ENCODE measurements at places on chromosomes 12 and 14.

DNA sequence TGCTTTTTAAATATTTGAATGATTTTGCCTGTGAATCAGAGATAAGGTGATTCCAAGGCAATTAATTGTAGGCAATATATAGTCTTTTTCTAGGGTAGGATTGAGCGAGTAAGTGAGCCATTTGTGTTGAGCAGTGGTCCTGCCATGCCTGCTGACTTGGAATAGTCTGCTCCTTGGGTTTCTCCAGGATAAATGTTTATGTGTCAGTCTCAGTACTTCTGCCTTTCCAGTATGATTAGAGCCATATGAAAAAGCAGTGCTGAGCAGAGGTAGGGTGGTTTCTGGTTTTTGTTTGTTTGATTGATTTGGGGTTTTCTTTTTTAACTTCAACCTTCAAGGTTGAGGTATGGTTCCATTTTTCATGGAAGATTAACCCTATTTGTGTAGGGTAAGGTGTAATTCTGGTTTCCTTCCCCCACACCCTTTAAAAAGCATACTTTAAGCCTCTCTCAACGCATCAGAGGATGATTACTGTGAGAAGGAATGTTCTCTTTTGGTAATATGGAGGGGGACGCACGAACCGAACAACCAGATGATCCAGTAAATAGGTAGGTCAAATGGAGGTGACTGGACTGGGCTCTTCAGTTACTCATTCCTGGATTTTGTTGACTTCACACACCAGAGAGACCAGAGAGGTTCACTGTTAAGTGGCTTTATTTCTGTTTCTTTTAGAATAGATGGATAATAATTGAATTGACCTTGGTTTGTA, 22.7 kb downstream of the FRMD6 start:
- no peak for DNase-seq

DNA sequence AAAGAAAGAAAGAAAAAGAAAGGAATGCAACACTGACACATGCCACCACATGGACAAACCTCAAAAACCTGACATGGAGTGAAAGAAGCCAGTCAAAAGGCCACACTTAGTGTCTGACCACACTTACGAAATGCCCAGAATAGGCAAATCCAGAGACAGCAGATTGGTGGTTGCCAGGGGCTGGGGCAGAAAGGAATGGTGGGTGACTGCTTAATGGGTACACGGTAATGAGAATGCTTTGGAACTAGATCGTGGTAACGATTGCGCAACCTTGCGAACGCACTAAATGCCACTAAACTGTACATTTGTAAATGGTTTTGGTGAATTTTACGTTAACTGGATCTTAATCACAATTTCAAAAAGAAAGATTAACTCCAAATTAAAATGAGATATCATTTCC, 39.5 kb downstream of the SCARB1 start:
- no peak for DNase-seq

DNA sequence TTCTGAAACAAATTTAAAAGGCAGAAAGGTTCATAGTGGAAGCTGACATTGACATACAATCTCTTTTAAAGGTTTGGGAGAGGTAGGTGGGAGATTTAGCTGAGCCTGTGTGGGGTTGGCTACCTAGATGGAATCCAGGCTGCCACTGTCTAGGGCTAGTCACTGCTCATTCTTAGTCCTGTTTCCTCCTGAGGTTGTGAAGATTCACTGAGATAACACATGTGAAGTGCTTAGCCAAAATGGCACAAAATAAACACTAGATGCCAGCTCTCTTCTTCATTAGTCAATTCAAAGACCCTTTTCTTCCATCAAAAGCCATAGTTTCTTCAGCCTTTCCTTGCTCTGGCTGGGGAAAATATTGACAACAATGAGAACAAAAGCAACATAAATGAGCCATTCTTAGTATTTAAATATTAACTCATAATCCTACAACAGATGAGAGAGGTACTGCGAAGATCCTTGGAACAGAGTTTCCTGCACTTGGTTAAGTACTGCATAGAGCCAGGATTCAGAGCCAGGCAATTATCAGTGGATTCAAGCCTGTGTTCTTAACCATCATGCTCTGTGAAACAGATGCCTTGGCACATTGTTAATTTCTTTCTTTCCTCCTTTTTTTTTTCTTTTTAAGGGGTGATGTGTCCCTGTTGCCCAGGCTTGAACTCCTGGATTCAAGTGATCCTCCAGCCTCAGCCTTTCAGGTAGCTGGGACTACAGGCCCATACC, 3.5 kb downstream of the MYF6 start:
- no peak for DNase-seq

DNA sequence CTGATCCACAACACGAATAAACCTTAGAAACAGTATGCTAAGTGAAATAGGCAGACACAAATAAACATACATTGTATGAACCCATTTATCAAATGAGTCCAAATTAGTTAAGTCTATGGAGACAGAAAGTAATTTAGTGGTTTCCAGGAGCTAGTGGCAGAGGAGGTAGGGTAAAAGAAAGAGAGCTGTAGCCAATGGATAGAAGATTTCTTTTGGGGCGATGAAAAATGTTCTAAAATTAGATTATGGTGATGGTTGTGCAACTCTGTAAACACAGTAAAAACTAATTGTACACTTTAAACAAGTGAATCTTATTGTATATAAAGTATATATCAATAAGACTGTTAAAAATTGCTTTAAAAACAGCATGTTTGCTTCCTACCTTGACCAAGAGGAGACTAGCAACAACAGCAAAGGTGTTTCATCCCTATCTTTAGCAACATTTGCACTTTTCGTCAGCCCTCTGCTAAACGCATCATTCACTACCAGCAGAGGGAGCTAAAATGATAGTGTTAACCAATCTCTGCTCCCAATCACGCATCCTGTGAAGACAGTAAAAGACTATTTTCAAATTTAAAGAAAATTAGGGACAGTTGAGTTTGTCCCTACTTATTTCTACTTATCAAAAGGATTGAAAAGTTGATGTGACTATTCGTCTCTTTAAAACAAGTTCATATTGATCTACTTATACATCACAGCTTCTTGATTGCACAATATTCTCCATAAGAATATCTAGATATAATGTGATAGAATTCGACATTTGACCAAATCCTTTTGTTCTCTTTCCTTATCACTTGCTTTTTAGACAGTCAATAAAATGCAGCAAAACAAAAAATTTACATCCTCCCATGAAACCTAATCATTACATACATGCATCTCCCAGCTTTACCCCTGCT, 24.0 kb upstream of the LGR5 start:
- DNase-seq, result peak; percentile 29

DNA sequence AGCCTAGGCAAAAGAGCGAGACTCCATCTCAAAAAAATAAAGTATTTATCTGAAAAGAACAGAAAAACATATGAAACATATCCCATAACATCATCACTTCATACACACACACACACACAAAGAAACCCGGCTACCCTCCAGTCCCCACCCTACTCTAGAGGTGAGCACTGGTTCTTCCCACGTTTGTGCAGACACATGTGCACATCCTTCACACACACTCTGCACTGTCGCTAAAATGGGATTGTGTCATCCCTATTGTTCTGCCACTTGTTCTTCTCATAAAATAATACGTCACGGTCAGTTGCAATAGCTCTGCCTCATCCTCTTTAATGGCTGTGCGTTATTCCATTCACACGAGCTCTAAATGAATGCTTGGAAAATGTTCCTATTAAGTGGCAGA, 85.9 kb upstream of the ANO2 start:
- no peak for DNase-seq

GRCh38 chr12:32098112-32098511, 8.5 kb upstream of the BICD1 start:
- no peak for DNase-seq

GRCh38 chr12:90947869-90948268, 7.1 kb downstream of the CCER1 start:
- no peak for DNase-seq

DNA sequence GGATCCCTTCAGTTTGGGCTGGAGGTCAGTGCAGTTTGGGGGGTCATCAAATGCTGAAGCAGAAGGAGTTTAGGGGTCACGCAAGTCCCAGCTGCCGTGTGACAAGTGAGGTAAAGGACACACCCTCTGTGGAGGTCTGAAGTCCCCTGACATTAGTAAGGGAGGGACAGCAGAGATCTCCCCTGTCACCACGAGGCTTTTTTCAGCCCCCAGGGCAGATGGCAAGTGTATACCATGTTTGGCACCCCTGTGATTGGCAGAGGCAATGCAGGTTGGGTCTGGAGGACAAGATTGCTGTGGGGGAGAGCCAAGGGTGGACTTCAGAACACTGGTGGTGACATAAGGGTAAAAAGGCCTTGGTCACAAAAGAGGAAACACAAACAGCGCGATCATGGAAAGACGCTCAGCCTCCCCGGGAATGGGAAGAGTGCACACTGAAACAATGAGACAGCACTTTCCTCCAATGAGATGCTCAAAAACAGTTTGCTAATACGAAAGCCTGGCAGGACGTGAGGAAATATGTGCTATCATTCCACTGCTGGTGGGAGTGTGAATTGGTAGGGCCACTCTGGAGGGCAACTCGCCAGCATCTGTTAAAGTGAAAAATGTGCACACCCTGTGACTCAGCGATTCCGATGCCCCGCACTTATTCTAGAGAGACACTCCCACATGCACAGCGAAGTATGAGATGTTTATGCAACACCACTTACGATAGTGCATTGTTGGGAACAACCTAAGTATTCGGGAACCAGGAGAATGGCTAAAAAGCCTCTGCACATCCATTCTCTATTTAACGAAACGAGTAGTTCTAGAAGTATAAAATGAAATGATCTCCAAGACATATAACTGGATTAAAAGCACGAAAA, 14.4 kb upstream of the CD27 start:
- no peak for DNase-seq

DNA sequence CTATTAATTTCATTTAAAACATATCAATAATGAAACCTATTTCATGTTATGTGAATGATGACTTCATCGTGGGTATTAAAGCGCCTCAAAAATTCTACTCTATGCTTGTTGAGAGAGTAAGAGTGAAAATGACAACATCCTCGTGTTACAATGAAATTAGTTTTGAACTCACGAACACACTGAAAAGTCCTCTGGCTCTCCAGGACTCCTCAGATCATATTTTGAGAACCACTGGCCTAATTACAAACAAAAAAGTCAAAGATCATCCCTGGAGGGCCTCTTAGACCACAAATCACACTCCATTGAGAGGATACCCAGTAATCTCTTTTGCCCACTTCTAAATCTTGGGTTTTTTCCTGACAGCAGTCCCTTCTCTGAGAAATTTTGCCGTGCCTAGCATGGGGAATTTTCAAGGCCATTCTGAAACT, 19.1 kb downstream of the DAAM1 start:
- DNase-seq, result no peak

- DNase-seq, result no peak
These were observed 160.0 kb upstream of the SOX5 start for GRCh38 chr12:24109381-24110039.

- no peak for DNase-seq
These were observed 18.0 kb upstream of the SLC38A4 start for GRCh38 chr12:46843811-46844210.

DNA sequence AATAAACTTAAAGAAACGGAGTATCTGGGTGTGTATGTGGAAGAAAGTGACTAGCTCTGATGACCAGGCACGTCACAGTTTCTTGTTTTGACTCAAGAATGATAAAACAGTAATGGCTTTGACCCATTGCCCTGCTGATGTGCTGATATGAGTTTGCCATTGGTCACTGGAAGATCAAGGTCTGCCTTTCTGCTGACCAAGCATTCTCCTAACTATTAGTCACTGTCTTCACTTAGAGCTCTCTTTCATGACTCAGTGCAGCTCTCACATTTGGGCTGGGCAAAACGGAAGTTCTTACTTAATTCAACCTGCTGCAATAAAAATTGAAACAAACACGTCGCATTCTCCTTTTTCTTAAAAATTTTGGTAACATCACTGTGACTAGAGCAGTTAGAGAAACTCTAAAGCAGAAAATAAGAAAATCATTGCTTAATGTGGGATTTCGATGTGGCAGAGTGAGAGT, 366.7 kb downstream of the BTG1 start:
- no peak for DNase-seq

DNA sequence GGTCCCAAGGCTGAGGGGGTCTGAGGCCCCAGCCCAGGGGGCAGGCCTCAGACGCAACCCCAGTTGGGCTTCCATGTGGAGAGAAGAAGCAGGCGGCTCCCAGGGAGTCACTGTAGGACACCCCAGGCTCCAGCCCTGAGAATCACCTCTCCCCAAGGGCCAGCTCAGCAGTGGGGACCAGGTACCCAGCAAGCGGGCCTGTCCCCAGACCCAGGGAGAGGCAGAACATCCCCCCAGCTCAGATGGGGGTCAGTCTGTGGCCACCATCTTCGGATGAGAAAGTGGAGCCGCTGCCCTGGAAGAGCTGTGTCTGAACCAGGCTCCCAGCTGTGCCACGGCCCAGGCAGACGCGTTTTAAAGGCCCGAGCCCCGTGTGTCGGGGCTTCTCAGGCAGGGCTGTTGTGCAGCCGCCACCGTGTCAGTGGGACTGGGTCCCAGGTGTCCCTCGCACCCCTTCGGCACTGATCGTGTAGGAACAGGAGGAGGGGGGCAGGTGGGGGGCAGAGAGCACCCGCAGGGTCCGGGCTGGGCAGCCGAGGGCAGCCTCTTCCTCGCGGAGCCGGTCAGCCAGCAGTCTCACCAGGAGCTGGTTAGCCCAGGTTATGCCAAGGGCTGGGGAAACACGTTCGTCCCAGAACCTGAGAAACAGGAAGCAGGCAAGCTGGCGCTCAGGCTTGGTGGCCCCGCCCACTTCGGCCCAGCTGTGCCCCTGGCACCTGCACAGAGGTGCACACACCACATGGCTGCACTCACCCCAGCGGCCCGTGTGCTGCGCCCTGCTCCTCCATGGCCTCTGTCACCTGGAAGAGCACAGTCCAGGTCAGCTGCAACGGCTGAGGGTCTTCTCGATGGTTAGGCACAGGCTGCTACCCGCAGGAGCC, 16.6 kb downstream of the XRCC3 start:
- DNase-seq, result no peak

DNA sequence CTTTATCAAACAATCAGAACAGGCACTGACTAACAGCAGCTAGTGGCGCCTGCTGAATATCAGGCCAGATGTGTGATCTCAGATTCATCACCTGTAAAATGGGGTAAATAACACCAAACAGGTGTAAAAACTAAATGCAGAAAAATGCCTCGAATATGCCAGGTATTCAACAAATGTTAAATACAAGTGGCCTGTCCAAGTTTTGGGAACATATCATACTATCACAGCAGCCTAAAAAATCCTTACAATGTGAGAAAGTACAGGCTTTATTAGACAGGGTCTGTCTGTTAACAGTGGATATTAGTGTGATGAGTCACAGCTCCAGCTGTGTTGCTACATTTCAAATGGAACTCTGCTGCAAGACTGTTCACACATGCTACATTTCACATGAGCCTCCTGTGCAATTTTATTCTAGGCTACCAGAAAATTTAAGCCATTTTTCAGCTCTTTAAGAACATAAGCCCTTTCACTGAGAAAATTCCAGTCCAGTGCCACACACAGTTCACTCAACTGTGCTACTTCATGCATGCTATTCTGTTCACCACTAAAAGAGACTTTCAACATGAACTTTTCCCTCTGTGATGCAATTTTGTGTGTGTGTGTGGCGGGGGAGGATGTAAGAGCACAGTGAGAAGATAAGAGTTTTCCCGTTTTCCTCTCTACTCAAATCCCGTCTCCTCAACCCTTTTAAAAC, 56.7 kb downstream of the MSRB3 start:
- peak; percentile 52 for DNase-seq

GRCh38 chr14:22994762-22995275, 12.5 kb upstream of the AJUBA start:
- DNase-seq, result peak; percentile 64

GRCh38 chr12:53798575-53798974, 46.8 kb upstream of the CISTR start:
- DNase-seq, result no peak
